ENCODE measurements at places on chromosomes 12 and 14.

DNA sequence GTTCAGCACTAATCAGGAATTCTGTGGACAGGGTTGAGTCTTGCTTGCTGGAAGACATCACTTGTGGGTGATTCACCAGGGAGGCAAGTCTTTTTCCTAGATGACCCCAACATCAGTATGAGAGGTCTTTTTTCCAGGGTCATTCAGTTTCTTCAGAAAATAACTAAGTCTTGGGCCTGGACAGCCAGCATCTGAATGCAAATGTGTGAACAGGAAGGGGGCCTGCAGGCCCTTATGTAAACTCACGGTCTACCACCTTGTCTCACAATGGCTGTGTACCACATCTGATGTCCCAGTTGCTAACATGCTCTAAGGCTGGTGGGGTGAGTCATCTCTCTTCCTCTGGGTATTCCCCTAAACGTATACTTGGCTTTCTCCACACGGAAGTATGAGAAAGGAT is 79.2 kb downstream of the HECTD4 start:
- DNase-seq, result peak; percentile 21

DNA sequence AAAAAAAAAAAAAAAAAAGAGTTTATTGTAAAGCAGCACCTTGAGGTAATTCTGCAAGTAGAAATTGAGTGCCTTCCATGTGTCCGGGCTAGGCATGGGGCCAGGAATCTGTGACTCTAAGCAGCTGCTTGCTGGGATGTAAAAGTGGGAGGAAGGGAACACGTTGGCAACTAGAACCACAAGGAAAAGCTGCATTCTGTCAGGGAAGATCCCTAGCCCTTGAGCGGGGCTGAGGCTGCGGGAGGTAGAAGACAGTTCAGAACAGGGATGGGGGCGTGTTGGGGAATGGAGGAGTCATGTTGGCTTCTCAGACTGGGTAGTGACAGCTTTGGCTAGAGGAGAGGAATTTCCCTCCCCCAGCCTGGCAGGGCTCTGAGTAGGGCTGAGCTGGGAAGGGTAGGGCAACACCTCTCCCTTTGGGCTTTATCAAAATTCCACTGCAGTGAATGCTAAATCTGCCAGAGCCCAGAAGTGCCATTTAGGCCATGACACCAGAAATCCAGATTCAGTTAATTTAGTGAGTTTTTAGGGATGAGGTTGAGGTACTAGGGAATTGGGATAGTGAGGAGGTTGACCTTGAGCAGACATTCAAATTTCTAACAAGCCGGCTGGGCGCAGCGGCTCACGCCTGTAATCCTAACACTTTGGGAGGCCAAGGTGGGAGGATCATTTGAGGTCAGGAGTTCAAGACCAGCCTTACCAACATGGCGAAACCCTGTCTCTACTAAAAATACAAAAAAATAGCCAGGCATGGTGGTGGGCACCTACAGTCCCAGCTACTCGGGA is 3.4 kb upstream of the TRAFD1 start:
- no peak for DNase-seq

DNA sequence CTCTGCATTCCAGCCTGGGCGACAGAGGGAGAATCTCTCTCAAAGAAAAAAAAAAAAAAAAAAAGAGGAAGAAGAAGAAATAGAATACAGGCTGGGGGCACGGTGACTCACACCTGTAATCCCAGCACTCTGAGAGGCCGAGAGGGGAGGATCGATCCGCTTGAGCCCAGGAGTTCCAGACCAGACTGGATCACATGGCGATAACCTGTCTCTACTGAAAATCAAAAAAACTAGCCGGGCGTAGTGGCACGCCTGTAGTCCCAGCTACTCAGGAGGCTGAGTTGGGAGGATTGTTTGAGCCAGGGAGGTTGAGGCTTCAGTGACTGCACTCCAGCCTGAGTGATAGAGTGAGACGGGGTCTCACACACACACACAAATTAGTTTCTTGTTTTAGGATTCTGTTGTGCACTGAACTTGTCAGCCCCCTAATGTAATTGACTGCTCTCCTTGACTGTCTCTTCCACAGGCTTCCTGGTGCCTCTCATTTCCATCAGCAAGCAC is 963 bp upstream of the TINF2 start:
- DNase-seq, result no peak

GRCh38 chr12:3896801-3897351 is 23.7 kb upstream of the PARP11 start:
- DNase-seq, result peak; percentile 46

DNA sequence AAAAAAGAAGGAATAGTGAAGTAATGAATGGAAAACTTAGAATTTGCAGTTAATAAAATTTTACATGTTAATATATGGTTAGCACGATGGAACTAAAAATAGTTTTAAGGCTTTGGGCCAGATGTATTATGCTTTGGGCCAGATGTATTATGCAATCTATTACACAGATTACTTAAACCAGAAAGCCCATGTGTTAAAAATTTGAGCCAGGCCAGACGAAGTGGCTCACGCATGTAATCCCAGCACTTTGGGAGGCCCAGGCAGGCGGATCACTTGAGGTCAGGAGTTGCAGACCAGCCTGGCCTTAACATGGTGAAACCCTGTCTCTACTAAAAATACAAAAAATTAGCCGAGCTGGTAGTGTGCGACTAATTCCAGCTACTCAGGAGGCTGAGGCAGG is 17.2 kb downstream of the IFT81 start:
- no peak for DNase-seq

DNA sequence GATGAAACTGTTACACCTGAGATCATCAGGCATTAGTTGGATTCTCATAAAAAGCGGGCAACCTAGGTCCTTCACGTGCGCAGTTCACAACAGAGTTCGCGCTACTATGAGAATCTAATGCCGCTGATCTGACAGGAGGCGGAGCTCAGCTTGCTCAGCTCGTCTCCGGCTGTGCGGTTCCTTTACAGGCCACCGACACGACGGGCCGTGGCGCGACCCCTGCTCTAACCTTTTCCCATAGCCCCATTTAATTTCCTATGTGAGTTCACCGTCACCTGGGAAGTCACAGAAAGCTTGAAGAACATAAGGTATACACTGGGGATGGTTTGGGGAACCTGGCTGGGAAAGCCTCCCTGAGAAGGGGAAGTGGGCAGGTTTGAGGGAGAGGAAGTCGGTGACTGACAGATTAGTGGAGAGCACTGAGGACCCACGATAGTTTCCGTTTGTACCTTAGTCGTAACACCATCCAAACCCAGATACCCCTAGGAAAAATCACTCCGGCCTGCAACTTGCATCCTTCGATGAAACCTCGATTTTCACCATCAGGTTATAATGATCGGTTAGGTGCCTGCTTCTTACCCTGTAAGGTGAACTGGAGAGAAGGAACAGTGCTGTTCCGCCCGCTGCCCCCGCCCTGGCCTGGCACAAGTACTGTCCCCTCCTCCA is 2.8 kb upstream of the AAAS start:
- DNase-seq, result peak; percentile 31
